ENCODE measurements at places on chromosomes 12 and 14.

- no peak for DNase-seq
Measured at GRCh38 chr12:6452944-6453630, 1.2 kb downstream of the TAPBPL start.

DNA sequence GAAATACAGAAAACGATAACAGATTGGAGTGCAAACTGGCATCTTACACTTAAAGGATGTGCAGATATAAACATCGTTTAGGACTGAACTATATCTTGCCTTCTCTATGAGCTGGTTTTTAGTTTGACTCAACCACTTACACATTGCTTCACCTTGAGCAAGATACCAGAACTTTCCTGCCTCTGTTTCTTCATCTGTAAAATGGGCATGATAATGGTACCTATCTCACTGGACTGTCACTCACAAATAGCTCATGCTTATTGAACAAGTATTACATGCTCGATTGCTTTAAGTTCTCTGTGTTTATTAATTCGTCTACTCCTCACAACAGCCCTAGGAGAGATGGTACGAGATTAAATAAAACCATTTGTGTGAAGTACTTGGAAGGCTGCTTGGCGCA lies 7.7 kb downstream of the FZD10 start:
- no peak for DNase-seq

GRCh38 chr14:80080601-80081000 lies 130.7 kb downstream of the DIO2 start:
- DNase-seq: no peak

DNA sequence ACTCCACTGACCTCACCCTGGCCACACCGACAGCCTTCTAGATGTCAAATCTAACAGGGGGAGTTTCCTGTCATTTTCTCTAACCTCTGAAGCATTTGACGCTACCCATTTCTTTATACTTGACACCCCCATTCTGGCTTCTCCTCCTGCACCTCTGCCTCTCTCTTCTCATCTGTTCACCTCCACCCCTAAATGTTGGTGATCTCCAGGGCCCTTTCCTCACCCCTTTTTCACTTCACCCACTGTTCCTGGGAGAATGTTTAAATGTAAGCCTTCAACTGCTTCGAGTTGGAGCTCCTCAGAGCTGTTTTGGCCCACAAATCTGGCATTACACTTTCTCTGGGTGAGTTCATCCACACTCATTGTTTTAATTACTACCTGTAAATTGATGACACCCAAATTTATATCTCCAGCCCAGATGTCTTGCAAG lies 452 bp upstream of the RABGGTA start:
- no peak for DNase-seq

GRCh38 chr12:55957106-55957859 lies 8.6 kb downstream of the PMEL start:
- DNase-seq: no peak

DNA sequence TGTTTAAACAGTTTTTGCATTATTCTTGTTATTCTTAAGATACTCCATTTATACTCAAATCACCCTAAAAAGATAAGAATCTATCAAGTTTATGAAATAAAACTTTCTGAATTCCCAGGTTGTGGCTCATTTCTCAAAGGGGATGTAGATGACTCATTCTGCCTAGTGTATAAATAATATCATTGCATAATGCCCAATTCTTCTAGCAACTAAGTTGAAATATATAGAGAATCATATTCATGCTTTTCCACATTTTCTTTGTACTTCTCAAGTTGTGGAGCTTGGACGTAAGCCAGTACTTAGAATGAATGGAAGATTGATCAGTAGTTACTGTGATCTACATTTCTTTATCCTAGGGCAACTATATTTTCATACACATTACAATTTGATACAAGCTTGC lies 201.1 kb downstream of the PPFIA2 start:
- DNase-seq: no peak

DNA sequence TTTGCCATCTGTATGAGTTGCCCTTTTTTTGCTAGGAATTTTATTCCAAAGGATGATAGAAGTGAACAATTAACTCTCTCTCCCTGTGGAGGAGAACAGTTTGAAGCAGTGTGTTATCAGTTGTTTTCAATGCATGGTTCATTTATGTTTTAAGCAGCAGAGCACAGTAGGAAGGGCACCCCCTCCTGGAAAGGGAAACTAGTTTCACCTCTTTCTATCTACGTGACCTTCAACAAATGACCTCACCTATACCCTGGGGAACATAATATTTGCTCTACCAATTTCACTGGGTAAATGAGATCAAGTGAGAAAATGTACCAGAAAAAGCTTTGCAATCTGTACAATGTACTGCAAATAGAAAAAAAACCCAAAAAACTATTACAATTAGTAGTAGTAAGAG lies 5.4 kb upstream of the DCP1B start:
- DNase-seq: no peak

- no peak for DNase-seq
Measured at GRCh38 chr14:23299211-23299957, 3.3 kb downstream of the PPP1R3E start.

- DNase-seq: no peak
Measured at GRCh38 chr14:47332106-47332505, 343.3 kb downstream of the MDGA2 start.

- DNase-seq: no peak
Measured at GRCh38 chr14:89823743-89824142, 130.8 kb downstream of the EFCAB11 start.

DNA sequence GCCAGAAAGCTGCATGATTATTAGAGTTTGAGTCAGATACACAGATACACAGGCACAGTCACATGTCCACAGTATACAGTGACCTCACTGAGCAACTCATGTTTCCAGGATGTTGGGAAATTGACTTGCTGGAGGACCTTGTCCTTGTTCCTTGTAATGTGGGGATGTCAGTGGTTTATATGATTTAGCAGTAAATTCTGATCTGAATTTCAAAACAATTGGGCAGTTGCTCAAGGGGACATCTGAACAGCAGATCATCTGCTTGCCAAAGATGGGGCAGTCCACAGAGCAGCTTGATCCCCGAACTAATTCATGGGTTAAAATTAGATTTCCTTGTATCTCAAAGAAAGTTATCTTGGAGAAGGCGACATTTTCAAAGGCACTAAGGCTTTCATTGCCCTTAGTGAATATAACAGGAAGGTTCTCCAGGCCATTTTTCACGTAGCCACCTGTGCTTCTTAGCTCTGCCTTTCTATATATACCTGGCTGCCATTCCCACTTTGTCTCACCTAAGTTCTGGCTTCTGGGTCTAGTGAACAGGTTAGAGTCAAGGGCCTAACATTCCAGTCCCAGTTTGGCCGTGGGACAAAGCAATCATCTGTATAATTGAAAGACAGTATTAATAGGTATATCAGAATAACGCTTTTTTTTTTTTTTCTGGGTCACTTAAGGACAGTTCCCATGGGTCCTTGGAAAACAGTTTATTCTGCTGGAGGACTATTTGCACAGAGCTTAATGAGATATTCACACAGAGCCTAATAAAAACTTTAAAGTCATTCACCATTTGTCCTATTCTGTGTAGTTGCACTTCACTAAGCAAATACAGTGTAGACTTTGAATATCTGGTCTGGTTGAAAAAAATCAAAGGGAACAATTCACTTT lies 64.9 kb upstream of the STRN3 start:
- peak; percentile 17 for DNase-seq

DNA sequence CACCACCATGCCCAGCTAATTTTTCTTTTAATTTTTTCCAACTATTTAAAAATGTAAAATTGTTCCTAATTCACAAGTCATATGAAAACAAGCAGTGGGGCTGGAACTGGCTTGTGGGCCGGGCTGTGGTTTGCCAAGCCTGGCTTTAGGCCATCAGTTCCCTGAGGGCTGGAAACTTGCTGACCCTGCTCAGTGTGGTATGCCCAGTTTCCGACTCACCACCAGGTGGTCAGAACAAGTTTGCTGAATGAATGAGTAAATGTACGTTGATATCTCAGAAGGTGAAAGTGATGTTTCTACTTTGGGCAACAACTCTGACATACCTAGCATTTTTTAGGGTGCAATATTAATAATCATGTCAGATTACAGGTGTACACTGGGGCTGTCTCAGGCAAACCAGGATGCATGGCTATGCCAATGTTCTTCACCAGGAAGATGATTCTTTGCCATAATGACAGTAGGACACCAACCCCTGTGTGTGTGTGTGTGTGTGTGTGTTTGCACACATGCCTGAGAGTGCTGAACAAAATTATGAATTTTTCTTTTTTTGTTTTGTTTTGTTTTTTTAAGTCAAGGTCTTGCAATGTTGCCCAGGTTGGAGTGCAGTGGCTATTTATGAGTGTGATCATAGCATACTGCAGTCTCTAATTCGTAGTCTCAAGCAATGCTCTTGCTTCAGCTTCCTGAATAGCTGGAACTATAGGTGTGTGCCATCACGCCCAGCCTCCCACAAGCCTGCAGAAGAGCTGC lies 106.1 kb downstream of the PTPN11 start:
- DNase-seq: no peak

GRCh38 chr12:105897311-105897725 lies 241.4 kb downstream of the NUAK1 start:
- DNase-seq: no peak

- DNase-seq: no peak
Measured at GRCh38 chr14:97618917-97619690, 821.9 kb downstream of the VRK1 start.

- DNase-seq: no peak
Measured at GRCh38 chr12:79936670-79937069, 1.8 kb upstream of the PPP1R12A start.

- DNase-seq: no peak
Measured at GRCh38 chr14:106631879-106632278, 1105.5 kb downstream of the TMEM121 start.

DNA sequence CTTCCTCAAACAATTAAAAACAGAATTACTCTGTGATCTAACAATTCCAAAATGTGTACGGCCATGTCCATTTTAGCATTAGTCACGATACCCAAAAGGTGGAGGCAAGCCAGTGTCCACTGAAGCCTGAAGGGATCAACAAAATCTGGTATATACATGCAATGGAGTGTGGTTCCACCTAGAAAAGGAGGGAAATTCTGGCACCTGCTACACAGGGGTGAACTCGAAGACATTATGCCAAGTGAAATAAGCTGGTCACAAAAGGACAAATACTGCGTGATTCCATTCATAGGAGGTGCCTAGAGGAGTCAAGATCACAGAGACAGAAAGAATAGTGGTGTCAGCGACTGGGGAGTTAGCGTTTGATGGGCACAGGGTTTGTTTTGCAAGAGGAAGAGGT lies 331.4 kb downstream of the MED13L start:
- DNase-seq: no peak

Data from muscle of arm (tissue), 14 donors.